Body of pancreas (tissue), 4 donors: ENCODE measurements at places on chromosomes 4 and X. TPM values are rescaled to one million over a fixed set of nuclear protein-coding genes. Genes with fewer than 3 reads are reported as not detected.

GRCh38 chr4:993111-994029 is at the start of gene SLC26A1:
Gene SLC26A1 (minus strand): TSS chr4:993404. CDS start chr4:991703, 1,701 bp downstream.
- DNase-seq, result peak; percentile 73
- peaks cover 10% of the 10 kb centered on the region for H3K27me3 ChIP-seq
- no peaks in the 10 kb centered on the region for H3K36me3 ChIP-seq
- H3K27ac ChIP-seq, result peak within 1 kb of the TSS; percentile 95
- H3K4me1 ChIP-seq, result peaks cover 43% of the 10 kb centered on the region

GRCh38 chr4:38948551-38948950 is 80.9 kb downstream of the FAM114A1 start:
- no peaks in the 10 kb centered on the region for H3K36me3 ChIP-seq
- no peak for DNase-seq
- H3K27me3 ChIP-seq, result no peaks in the 10 kb centered on the region
- H3K4me3 ChIP-seq, result no peak overlapping the region
- H3K27ac ChIP-seq, result no peak overlapping the region
- H3K4me1 ChIP-seq, result no peaks in the 10 kb centered on the region

GRCh38 chrX:143664302-143664701 is 28.4 kb upstream of the SLITRK4 start:
- H3K4me1 ChIP-seq, result no peaks in the 10 kb centered on the region
- no peak overlapping the region for H3K4me3 ChIP-seq
- no peaks in the 10 kb centered on the region for H3K36me3 ChIP-seq
- no peaks in the 10 kb centered on the region for H3K27me3 ChIP-seq
- H3K27ac ChIP-seq, result no peak overlapping the region

SRPX gene
- 42.5 TPM for total RNA-seq

DNA sequence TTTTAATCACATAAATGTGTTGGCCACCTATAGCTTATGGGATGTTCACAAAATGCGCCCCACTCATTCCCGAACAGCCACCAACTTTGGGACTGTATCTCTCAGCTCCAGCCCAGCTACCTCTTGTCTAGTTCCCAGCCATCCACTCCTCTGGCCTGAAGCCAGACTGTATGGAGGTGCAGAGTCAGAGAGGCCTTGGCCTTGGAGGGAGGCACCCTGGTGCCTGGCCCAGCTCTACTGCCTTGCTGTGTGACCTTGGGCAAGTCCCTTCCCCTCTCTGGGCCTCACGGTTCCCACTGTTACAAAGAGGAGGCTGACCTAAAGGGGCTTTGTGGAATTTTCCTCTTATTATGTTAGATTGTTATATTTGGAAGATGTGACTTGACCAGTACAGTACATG is 13.9 kb downstream of the MAMLD1 start:
- no peaks in the 10 kb centered on the region for H3K36me3 ChIP-seq
- peak; percentile 29 for DNase-seq
- no peak overlapping the region for H3K4me3 ChIP-seq
- H3K4me1 ChIP-seq, result no peaks in the 10 kb centered on the region
- no peak overlapping the region for H3K27ac ChIP-seq

DNA sequence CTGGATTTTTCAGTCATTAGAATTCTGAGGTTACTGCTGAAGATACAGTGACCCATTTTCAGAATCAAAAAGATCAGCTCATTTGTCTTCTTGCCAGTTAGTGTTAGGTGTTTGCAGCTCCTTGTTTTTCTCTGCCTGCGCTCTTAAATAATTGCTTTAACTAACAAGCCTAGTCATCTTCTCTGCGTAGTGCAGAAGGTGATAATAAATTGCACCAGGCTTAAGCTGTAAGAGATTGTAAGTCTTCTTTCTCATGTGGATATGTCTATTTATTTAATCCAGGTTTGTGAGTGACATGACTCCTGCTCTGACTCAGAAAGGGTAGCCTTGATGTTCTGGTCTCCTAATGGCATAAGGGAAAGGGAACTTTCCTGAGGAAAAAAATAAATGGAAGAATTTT is 167.2 kb downstream of the CEP135 start:
- no peak for DNase-seq
- no peaks in the 10 kb centered on the region for H3K27me3 ChIP-seq
- H3K4me1 ChIP-seq, result no peaks in the 10 kb centered on the region
- H3K36me3 ChIP-seq, result no peaks in the 10 kb centered on the region

DNA sequence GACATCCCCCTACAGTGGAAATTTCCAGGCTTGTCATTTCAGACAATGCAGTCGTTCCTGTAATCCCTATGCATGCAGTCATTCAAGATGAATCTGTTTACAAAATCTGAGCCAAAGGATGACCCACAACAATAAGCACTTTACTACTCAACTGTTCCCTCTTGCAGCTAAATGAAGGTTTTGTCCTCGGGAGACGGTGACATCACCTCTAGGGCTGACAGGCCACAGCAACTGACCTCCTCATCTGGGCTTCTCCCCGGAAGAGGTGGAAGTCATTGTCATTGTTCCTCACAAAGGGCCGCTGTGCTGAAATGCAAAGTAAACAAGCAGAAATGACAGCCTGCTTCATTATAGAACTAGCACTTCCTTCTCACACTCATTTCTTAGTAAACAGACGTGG is 29.2 kb downstream of the CLRN2 start:
- no peak overlapping the region for H3K4me3 ChIP-seq
- DNase-seq, result no peak
- H3K27ac ChIP-seq, result peak overlapping the region; percentile 17
- H3K36me3 ChIP-seq, result no peaks in the 10 kb centered on the region
- no peaks in the 10 kb centered on the region for H3K27me3 ChIP-seq

RAB41 gene
- total RNA-seq, result not detected

NXF3 gene
- total RNA-seq, result not detected
